ENCODE measurements at places on chromosomes 5 and 9.

DNA sequence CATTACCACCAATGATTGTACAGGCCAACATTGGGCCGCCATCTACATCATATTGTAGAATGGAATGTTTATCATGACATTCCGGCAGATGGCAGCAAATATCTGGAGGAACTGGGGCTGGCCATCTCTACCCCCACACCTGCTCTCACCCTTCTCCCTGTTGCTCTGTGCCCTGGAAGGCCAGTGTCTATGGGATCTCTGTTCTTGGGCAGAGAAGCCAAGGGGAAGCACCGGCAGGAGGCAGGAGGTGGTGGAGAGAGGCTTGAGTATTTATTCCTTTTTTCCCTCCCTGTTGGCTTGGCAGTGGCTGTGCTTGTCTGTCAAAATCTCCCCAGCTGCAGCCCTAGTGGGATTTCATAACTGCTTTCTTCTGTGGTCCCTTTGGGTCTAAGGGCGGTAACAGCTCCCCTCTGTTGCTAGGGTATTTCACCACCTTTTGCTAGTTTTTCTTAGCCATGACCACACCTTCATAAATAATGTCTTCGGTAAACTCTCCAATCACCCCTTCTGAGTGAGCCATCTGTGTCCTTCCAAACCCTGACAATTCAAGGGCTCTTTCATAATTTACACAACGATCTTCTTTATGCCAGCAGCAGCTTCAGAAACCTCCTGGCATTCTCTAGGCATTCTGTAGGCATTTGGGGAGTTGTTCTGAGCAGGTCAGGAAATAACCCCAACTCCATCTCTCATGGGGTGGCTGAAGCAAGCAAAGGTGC lies 225.8 kb downstream of the MELK start:
- no peak for DNase-seq

DNA sequence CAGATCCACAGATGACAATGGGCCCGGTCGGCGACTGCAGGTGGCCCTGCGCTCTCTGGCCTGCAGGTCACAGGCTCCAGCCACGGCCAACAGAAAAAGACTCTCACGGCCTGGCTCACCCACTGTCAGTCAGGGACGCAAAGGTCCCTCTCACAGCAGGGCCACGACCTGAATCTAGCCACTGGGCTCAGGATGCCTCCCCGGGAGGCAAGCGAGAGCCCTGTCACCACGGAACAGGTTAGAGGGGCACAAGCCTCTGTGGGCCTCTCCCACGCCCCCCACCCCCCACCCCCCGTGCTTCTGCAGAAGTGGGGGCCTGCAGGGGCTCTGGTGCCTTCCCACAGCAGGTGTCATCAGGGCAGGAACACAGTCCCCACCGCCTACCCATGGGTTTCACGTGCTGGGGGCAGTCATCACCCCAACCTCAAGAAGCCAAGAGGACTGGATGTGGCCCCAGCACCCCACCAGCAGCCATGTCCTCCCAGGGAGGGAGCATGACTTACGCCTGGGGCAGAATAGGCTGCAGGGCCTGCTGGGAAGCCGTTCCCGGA lies 17.3 kb upstream of the EGFL7 start:
- DNase-seq = no peak

GRCh38 chr5:95087816-95088317 lies 197.0 kb downstream of the MCTP1 start:
- no peak for DNase-seq

- no peak for DNase-seq
These were observed 68.7 kb downstream of the SHB start for GRCh38 chr9:38000332-38000731.

DNA sequence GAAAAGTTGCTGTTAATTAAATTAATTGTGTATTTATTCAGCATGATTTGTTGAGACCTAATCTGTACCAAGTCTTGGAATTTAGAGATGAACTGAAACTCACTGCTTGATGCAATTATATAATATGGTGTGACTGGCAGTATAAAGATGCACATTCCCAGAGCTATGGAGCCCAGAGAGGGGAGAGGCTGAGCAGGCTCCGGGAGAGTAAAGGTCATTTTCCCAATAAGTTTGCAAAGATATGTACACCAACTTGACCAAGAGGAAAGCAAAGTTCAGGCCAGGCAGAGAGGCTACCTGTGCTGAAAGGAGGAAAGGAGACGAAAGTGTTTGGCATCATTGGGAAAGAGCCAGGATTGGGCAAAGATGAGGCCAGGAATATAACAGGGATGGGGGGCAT lies 271.7 kb upstream of the KLF4 start:
- DNase-seq = no peak

DNA sequence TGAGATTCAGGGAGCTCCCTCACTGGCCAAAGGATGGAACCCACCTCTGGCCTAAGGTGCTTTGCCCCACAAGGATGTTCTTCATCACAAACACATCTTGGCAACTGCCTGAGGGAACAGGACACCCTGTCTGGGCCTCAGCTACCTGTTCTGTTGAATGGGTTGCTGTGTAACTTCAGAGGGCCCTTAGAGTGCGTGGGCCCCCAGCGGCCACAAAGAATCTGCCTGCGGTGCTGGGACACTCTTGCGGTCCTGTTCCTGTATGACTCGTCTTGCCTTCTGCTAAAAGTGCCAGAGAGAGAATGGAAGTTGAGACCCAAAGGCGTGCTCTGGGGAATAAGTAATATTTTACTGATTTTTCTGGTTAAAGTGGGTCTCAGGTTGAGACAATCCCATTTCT lies 14.1 kb upstream of the RPL26L1 start:
- DNase-seq = no peak

GRCh38 chr5:31827867-31828266 lies 188.9 kb downstream of the PDZD2 start:
- DNase-seq = peak; percentile 57

DNA sequence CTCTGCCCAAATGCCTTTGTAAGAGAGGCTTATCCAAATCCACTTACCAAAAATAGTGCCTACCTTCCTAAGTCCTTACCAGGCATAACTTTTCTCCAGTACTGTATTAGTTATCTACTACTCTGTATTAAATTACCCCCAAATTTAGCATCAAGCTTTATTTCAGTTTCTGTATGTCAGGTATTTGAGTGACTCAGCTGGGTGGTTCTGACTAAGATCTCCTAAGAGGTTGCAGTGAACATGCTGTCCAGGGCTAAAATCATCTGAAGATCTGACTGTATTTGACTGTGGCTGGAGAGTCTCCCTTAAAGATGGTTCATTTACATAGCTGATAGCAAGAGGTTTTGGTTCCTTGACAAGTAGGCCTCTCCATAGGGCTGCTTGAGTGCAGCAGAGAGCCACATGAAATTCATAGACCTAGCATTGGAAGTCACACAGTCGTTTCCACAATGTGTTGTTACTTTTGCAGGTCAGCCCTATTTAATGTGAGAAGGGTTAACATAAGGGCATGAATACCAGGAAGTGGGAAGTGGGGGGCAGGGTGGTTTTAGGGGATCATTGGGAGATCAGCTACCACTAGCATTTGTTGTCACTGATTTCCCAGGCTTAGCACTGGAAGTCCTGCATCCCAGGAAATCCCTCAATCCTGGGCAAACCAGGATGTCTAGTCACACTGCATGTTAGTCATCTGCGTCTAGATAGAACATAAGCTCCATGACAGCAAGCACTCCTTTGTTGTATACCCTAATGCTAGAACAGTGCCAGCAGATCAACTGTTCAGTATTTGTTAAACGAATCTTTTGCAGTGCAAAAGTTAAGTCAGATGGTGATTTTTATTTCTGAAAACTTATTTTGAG lies 2.0 kb upstream of the ZNF622 start:
- DNase-seq = peak; percentile 58

DNA sequence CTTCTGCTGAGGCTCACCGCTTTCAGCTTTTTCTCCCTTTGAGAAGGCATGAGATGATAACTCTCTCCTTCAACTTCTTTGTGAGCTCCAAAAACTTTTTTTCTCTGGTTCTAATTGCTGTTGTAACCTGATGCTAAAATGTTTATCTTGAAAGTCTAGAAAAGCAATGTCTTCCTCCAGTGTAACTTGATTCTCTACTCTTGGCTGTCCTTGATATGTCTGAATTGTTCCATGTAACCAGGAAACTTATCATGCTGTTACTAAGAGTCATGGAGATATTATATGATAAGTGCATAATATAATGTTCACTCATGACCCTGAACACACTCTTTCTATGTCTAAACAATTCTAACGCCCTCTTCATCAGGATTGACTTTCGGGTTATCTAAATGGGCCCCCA lies 128.0 kb upstream of the ABCA1 start:
- no peak for DNase-seq

- no peak for DNase-seq
These were observed 93.2 kb upstream of the RAPGEF1 start for GRCh38 chr9:131833083-131833482.

DNA sequence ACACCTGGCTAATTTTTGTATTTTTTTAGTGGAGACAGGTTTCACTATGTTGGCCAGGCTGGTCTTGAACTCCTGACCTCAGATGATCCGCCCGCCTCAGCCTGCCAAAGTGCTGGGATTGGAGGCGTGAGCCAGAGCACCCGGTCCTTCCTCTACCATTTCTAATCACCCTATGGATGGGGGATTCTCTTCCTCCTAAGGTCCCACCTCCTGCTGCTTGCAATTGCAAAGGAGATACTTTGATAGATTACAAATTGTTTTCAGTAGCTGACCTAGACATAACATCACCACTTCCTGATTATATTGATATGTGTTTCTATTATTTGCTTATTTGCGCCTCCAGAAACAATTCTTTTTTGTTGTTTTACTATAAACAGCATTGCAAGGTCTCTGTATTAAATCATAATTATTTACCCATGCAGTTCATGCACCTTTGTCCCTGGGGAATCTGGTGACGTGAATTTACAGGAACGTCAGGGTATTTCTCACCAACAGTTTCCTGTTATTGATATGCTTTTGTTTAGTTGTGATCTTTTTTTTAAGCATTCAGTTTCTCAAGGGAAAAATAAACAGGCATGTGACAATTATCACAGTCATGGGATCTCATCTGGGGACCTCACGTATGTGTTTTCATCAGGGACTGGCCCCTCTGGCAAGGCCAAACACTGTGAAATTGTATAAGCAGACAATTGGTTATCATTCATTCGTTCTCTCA lies 43.2 kb downstream of the ESM1 start:
- no peak for DNase-seq

GRCh38 chr9:114124666-114125475 lies 25.8 kb upstream of the KIF12 start:
- DNase-seq = no peak

GRCh38 chr9:122190597-122191381 lies 31.1 kb downstream of the MORN5 start:
- no peak for DNase-seq

DNA sequence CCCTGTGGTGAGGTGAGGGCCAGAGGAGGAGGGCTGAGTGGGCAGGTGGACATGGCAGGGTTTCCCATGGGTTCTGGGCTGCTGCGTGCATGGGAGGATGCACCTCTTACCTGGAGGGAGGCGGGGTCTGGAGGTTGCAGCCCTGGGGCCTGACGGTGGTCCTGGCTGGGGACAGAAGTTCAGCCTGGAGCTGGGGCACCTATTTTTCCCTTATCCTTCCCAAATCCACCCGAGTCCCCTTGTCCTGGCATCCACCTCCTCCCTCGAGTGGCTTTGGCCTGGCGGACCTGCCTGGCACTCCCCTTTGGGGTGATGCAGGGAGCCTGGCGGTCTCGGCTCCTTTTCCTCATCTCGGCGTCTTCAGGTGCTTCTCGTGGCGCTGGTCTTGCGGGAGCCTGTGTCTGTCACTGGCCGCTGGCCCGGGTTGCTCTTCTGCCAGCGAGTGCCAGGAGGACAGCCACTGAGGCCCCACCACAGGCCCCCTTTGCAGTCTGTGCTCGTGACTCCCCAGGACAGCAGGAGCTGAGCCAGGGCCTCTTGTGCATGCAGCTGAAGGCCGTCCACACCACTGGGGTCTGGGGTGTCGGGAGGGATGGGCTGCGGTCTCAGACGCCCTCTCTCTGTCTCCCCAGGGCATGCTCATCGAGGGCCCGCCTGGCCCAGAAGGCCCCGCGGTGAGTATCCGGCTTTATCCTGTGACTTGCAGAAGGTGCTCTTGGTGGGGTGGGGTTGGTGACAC lies 96.4 kb downstream of the COL5A1 start:
- no peak for DNase-seq

GRCh38 chr9:25177858-25178257 lies 500.4 kb downstream of the TUSC1 start:
- no peak for DNase-seq

GRCh38 chr9:92665836-92666235 lies 4.1 kb downstream of the IPPK start:
- no peak for DNase-seq

DNA sequence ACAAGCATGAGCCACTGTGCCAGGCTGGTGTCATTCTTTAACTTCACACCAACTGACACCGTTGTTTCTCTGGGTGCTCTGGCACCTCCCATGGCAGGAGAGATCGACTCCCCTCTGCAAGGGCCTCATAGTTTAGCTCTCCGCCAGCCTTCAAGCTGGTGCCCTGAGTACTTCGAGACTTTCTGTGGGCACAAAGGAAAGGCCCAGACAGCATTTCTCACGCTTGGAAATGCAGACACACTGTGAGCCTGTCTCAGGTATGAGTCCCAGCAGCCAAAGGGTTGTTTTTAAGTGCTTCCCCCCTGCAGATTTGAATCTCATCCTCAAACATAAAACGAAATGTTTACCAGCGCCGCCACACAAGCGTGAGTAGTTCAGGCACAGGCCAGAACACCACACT lies 11.1 kb upstream of the TCF7 start:
- DNase-seq = no peak

DNA sequence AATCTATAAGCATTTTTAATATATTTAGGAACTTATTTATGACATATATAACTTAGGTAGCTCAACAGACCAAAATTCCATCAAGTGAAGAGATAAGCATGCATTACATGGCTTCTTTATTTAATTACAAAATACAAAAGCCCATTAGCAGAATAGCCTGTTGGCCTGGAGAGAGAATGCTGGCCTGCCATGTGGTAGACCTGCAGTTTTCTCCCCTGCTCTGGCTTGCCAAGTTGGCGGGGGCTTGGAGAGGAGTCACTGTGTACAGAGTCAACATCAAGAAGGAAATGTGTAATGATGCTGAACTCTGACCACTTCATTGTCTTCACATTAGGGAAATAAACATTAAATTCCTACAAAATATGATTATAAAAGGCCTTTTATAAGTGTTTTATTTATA lies 69.8 kb upstream of the CNTLN start:
- DNase-seq = no peak

- DNase-seq = no peak
These were observed 292.8 kb downstream of the YTHDC2 start for GRCh38 chr5:113806250-113806649.

DNA sequence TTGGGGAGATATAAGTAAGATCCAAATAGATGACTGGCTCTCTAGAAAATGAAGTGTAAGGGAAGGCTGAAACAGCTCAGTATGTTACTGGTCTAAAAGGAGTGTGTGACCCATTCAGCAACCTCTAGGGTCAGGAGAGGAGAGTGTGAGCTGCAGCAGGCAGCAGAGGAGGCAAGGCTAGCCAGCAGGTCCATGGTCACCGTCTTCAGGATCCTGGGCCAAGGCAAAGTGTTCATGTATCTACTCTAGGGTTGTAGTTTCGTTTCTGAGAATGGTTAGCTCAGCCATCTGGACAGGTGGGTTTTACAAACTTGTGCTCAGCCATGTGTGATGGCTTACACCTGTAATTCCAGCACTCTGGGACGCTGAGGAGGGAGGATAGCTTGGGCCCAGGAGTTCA lies 13.7 kb downstream of the MYO10 start:
- DNase-seq = no peak

GRCh38 chr5:7823594-7823993 lies 27.3 kb downstream of the CFAP90 start:
- DNase-seq = no peak
